ENCODE measurements at places on chromosomes 16 and 17.

DNA sequence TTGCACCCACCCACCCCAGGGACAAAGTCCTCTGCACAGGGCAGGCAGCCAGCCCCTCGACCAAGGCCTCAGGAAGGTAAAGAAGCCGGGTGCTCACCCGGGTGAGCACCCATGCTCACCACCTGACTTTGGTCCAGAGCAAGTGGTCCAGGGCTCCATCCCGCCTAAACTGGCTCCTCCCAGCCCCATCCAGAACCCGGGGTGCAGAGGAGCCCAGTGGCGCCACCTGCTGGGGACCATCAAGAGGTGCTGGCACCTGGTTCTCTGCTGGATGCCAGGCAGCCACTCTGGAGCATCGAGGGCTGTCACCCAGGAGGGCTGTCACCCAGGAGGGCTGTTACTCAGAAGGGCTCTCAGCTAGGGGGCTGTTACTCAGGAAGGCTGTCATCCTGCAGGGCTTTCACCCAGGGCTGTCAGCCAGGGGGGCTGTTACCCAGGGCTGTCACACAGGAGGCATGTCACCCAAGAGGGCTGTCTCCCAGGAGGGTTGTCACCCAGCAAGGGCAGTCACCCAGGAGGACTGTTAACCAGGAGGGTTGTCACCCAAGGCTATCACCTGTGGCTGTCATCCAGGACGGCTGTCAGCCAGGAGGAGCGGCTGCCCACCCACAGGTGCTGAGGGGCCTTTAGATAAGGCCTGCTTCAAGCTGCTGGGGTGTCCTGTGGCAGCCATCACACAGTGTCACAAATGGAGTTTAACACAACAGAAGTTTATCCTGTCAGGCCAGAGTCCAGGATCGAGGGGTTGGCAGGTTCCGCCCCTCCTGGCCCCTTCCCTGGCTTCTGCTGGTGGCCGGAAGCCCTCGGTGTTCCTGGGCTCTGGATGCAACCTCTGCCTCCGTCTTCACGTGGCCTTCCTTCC, 98.5 kb downstream of the TNFRSF13B start:
- peak; percentile 42 for DNase-seq

DNA sequence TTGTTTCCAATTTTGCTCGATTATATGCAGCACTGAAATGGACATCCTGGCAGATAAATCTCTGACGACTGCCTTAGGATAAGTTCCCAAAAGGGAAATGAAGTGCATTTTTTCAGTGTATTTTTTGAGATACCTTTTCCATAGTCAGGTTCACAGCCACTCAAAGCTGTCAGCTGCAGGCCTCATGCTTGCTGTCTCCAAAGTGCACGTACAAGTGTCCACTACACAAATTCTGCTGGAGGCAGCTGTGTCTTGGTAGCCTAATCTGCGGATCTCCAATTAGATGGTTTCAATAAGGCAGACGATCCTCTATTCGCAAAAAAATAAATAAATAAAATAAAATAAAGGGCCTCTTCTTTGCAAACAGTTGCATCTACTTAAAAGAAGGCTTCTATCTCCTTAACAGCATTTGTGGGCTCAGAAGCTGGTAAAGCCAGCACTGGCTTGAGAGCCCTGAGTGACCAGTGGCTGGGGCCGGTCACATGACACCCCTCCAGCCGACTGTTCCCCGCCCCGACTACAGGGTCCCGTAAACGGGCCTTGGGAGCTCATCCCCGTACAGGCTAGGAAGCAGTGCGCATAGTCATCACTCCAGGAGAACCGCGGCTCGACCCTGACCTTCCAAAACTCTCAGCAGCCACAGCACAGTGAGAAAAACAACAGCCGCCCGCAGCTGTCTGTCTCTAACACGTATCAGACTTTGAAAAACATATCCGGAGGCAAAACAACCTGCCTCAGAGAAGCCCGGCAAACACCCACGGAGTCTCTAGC, 18.8 kb downstream of the RPH3AL start:
- DNase-seq: peak; percentile 55

GRCh38 chr17:2393954-2394749, 6.7 kb downstream of the MNT start:
- DNase-seq: peak; percentile 7

DNA sequence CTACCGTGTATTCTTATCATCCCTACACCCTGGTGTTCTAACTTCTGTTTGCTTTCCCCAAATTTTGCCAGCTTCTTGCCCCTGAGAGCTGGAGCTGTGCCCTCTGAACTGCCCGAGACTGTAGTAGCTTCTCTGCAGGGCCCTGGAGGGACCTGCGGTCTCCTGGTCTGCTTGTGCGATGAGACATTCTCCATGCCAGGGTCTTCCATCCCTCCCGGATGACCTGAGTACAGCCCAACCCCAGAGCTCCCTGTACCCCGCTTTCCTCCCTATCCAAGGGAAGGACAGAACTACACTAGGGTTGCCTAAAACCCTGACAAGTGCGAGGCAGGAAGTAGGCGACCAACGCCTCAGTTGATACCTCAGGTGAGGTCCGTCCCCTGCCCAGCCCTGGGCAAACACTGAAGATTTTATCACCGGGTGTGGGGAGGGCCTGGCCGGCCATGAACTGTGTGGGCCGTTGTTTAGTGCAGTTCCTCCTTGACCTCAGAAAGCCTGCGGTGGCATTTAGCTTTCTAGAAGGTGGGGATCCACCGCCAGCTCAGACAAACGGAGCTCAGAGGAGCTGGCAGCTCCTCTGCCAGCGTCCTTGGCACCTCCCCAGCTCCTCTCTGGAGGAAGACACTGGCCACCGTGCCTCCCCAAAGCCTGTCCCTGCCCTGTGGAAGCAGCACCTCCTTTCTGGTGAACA, 13.7 kb downstream of the CANT1 start:
- DNase-seq: no peak

DNA sequence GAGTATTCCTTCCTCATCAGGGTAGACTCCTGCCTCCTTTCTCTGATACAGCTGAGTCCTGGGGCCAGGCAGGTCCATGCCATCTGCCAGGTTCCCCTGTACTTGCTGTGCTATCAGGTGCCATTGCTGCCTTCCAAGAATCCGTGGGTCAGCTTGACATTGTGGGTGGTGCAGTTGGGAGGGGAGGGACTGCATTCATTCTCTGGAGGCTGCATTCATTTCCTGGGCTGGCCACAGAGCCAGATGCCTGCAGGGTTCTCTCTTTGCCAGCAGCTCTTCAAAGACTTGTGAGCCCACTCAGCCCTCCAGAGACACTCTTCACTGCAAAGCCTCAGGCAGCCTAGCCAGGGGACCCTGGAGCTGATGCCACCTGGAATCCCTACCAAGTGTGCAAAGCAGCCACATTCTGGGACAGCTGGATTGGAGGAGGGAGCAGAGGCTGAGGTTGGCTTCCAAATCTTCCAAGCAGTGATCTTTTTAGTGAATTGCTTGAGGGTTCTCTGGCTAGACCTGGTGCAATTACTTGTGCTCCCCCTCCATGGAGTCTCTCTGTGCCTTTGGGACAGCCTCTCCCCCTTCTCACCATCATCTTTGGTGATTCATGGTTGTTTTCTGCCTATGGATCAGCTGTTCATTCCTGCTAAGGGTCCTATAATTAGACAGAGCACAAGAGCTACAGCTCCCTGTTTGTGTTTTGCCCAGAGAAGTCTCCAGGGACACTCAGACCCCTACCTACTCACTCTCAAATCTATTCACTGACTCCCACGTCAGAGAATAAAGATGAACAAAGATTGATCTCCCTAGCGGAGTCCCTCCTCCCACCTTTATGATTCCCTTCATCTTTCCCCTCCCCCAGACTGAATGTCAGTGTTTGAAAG, 20.9 kb downstream of the ANKFN1 start:
- no peak for DNase-seq

GRCh38 chr16:4780235-4780634, 7.9 kb downstream of the SEPTIN12 start:
- no peak for DNase-seq

Measured in CD4-positive, alpha-beta T cell treated with Interleukin-6 for 4 hours (primary cell).